ENCODE measurements at places on chromosomes 2 and 18.

DNA sequence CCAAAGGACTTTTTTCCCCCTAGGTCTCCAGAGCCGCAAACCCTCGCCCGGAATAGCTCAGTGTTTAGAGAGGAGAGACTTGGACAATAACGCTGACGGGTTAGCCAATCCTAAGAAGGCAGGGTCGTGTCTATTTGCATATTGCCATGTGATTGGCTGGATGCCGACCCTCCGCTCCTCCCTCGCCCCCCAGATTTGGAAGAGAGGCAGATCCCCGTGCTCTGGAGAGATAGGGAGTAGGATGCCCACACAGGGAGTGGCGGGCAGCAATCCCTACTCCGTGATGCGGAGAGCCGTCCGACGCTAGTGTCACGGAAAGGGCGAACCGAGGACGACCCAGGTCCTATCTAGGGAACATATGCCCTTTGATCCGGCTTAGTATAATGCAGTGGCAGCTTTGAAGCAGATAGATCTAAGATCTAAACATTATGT lies 1.4 kb downstream of the WNT6 start:
- DNase-seq: peak; percentile 89

GRCh38 chr2:221448057-221448843 lies 123.9 kb downstream of the EPHA4 start:
- DNase-seq: no peak

GRCh38 chr2:161709428-161709827 lies 85.2 kb downstream of the SLC4A10 start:
- DNase-seq: no peak

GRCh38 chr2:231583982-231584381 lies 8.7 kb upstream of the TEX44 start:
- no peak for DNase-seq

DNA sequence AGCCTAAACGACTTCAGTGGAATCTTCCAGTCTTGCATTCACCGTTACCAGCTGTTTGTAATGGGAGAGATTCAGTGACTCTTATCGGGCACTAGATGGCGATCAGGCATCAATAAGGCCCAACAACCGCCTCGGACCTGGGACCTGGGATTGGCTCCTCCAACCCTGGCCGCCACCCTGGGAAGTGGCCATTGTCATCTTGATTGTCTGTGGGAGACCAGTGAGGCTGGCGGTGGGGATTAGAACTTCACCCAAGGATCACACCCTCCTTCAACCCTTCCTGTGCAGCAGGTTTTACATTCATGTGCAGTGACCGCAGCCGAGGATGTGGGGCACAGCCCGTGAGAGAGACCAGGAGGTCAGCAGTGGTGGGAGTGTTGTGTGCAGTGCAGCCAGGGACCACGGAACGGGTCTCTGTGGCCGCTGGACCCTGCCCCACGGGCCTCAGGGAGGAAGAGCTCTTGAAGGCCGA lies 85.3 kb downstream of the SPP2 start:
- peak; percentile 83 for DNase-seq

GRCh38 chr18:59551902-59552635 lies 145.2 kb downstream of the CCBE1 start:
- no peak for DNase-seq

DNA sequence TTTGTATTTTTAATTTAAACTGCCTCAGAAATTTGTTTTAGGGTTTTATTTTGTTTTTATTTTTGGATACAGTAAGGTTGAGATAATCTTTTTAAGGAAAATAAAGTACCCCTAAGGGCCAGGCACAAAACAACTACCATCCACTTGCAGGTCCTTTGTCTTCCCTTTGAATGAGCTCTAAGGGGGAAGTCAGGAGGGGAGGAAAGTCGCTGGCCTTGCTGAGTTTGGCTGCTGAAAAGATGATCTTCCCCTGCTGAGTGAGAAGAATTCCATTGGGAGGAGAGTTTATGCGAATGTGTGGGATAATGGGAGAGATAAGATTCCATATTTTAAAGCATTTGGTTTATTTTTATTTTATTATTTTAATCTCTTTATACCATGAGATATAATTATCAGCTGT lies 100.7 kb downstream of the ARHGAP15 start:
- DNase-seq: no peak

- DNase-seq: peak; percentile 99
Measured at GRCh38 chr18:12377556-12378197, 650 bp upstream of the AFG3L2 start.

- DNase-seq: no peak
Measured at GRCh38 chr2:72990695-72991438, 73.5 kb downstream of the EMX1 start.

- peak; percentile 76 for DNase-seq
Measured at GRCh38 chr2:33111002-33111446, 164.3 kb downstream of the LTBP1 start.

GRCh38 chr2:112821142-112821541 lies 15.4 kb downstream of the IL1B start:
- DNase-seq: no peak

- DNase-seq: no peak
Measured at GRCh38 chr2:231379266-231380215, 16.0 kb upstream of the B3GNT7 start.

- DNase-seq: no peak
Measured at GRCh38 chr2:42274863-42275262, 86.2 kb downstream of the COX7A2L start.

DNA sequence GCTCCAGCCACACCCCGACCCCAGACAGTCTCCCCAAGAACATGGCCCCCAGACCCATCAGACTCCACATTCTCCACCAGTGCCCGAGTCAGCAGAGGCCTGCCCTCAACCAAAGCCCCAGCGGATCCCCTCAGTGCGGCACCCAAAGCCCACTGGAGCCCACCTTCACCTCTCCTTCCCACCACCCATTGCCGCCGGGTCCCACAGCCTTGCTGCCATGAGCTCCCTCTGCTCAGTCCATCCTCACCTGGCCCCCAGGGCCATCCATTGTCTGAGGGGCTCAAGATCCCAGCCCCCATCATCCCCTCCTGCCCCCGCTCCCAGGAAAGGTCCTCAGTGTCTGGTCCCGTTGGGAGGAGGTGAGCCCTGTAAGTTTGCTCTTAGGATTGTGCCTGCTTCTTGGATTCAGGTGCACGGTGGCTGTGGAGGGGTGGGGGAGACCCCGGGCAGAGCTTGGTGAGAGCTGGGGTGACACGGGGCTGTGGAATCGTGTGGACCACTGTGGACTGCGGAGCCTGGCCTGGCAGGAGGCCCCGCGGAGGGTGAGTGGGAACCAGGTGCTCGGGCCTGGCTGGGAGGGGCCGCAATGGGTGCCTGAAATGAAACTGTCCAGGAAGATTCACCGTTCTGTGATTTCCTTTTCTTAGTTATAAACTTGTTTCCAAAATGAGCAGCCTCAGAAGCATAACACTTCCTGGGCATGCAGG lies 32.7 kb upstream of the GPC1 start:
- no peak for DNase-seq

DNA sequence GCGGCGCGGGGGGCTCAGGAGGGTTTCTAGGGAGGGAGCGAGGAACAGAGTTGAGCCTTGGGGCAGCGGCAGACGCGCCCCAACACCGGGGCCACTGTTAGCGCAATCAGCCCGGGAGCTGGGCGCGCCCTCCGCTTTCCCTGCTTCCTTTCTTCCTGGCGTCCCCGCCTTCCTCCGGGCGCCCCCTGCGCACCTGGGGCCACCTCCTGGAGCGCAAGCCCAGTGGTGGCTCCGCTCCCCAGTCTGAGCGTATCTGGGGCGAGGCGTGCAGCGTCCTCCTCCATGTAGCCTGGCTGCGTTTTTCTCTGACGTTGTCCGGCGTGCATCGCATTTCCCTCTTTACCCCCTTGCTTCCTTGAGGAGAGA lies 5.2 kb downstream of the PROC start:
- DNase-seq: peak; percentile 23

- DNase-seq: peak; percentile 40
Measured at GRCh38 chr2:100743741-100744140, 76.2 kb upstream of the NPAS2 start.

- DNase-seq: peak; percentile 85
Measured at GRCh38 chr18:45166836-45167551, 448.3 kb upstream of the SLC14A2 start.

GRCh38 chr2:954687-955000 lies 4.0 kb downstream of the SNTG2 start:
- DNase-seq: no peak

DNA sequence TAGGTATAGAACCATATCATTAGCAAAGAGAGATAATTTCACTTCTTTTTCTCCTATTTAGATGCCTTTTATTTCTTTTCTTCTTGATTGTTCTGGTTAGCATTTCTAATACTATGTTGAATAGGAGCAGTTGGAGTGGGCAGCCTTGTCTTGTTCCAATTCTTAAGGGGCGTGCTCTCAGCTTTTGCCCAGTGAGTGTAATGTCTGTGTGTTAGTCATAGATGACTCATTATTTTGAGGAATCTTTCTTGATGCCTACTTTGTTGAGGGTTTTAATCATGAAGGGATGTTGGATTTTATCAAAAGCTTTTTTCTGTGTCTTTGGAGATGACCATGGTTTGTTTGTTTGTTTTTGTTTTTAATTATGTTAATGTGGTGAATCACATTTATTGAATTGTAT lies 1453.1 kb upstream of the SLC39A10 start:
- DNase-seq: no peak

GRCh38 chr2:172790404-172790803 lies 54.8 kb downstream of the RAPGEF4 start:
- DNase-seq: peak; percentile 44

GRCh38 chr18:46456691-46457090 lies 200.3 kb downstream of the LOXHD1 start:
- no peak for DNase-seq

DNA sequence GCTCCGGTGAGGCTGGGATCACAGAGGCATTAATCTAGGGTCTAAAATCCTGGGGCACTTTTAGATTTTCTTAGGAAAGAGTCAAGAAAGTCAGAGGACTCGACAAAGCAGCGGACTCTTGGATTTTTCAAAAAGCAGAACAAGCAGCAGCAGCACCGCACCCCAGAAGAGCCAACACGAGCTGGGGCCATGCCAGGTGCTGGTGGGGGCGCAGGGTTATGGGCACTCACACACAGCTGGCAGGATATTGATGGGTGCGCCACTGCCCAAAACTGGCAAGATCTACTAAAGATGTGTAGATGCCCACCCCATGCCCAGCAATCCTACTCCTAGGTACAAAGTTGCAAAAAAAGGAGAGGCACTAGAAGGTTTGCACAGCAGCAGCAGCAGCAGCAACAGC lies 33.9 kb upstream of the SEMA4C start:
- DNase-seq: no peak

- peak; percentile 99 for DNase-seq
Measured at GRCh38 chr18:79790996-79791972, 6.5 kb upstream of the KCNG2 start.

DNA sequence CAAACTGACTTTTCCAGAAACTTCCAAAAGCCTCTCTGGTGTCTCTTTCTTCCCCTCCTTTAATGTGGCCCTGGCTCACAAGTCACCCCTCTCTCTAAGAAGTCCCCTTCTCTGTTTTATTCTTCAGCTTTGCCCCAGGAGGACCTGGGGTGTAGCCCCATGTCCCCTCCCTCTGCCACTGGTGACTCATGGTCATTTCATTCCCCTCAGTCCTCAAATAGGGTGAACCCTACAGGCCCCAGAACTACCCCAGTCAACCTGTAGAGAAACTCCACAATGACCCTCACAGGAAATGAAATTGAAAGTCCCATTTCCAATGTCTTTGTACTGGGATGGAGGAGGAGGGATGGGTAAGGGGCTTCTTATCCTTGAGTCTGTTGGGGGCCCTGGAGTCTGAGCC lies 6.2 kb upstream of the SPEG start:
- DNase-seq: peak; percentile 19

DNA sequence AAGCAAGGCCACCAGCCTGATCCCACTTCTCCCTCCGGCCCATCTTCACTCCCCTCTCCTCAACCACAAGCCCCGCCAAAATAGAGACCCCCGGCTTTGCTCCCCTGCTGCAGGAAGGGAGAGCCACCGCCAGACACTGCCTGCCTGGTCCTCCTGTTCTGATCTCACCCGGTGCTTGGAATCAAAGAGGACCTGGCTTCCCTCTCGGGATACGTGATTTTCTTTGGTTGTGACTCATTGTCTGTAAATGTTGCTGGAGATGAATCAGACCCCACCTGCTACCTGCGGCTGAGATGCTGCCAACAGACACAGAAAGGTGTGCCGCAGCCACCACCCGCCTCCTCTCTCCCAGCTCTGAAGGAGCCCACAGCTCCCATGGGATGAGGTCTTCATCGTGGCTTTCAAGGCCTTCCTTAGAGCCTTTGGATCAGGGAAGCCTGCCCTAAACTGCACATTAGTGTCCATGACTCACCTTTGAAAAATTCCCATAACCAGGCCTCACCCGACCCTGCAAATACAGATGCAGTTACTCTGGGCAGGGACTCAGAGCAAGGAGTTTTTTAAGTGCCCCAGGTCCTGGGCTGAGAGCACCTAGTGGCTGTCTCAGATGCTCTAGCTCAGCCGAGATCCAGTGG lies 79.4 kb upstream of the ZNF532 start:
- peak; percentile 95 for DNase-seq

DNA sequence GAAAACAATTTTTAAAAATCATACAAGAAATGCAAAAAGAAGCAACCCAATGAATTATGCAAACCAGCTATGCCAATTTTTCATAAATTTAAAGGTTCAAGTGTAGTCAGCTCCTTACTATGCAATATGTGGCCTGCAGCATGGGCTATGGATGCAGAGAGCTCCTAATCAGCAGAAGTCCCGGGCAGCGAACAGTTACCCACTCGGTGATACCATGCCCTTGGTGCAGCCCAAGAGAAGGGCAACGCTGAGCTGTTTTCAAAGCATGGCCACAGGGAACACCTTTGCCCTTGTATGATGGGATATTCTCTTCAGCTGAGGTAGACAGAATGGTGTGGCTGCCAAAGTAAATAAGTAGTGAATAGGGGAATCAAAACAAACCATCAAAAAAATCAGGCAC lies 17.3 kb upstream of the ARL5A start:
- no peak for DNase-seq

GRCh38 chr2:166332106-166332505 lies 43.6 kb downstream of the SCN9A start:
- DNase-seq: no peak

DNA sequence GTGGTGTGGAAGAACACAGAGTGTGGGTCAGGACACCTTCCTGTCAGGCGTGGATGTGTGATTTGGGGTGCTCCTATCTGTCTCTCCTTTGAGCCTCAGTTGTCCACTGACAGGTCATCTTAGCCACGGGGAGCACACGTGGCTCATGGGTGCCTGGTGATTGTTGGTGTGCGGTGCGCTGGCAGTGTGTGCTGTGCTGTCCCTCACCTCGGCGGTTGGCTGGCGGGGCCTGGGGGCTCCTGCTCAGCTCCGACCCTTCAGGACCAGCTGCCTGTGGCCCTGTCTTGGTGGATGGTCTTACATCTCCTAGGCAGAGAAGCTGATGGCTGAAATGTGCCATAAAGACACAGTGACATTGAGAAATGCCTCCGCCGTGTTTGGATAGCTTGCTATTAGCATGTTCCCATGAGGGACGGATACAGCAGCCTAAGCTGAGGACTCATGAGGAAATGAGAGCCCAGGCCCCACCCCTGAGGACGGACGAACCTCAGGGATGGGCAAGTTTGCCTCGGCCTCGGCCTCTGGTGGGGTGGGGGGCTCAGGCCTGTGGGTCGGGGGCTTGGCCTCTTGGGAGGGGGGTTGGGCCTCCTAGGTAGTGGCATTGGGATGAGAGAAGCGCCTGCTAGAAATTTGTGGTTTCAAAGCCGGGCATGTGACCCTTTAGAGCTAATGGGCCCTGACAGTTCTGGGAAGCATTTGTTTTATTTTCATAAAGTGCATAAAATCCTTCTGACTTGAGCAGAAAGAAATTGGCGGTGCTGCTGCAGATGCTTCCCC lies 20.3 kb upstream of the ASB1 start:
- no peak for DNase-seq

- DNase-seq: no peak
Measured at GRCh38 chr18:70151614-70152013, 53.9 kb downstream of the RTTN start.

GRCh38 chr18:48219037-48219809 lies 190.0 kb downstream of the ZBTB7C start:
- no peak for DNase-seq
